ENCODE measurements at places on chromosomes 12 and 14. TPM values are rescaled to one million over a fixed set of nuclear protein-coding genes. Genes with fewer than 3 reads are reported as not detected.

DNA sequence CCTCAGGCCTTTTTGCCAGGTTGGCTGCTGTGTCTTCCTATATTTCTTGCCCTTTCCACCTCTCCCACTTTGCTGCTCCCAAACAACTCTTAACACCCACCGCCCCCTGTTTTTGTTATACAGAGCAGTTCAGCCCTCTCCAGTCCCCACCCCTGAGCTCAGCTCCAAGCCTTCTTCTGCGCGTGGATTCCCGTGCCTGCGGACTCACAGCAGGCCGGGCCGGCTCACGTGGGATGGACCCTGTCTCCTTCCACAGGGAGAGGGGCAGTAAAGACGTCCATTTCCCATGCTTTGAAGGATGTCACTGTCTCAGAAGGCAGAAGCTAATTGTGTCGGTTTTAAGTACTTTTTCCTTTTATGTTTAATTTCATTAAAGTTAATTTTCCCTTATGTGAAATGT is 139.4 kb downstream of the CACNA1C start:
- no peak for DNase-seq
- H3K4me1 ChIP-seq: no peaks in the 10 kb centered on the region
- H3K4me3 ChIP-seq: no peak overlapping the region
- no peaks in the 10 kb centered on the region for H3K36me3 ChIP-seq
- no peak overlapping the region for H3K27ac ChIP-seq

GRCh38 chr12:39619316-39619659 is 315 bp downstream of the ABCD2 start:
- H3K4me3 ChIP-seq: peak overlapping the region; percentile 39
- H3K27ac ChIP-seq: no peak overlapping the region
- no peaks in the 10 kb centered on the region for H3K27me3 ChIP-seq
- no peaks in the 10 kb centered on the region for H3K36me3 ChIP-seq
- no peak for DNase-seq

The DIO2 gene
- polyA plus RNA-seq: 0.71 TPM

The SERPINA3 gene
- 359 TPM for polyA plus RNA-seq

The FOS gene
- polyA plus RNA-seq: 1,189 TPM

DNA sequence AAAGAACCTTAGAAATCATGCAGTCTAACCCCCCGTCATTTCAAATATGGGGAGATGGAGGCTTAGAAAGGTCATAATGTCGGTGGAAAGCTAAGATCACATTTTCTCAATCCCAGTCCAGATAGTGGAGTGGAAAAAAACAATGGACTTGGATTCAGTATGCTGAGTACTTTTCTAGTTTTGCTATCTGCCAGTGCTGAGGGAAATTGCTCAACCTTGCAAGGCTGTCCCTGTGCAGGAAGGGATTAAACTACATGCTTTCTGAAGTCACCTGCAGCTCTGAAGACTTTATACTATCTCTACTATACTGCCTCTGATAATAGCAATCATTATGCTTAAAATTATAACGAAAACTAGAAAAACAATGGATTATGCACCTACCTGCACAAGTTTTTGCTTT is 272.8 kb downstream of the LRIG3 start:
- H3K27ac ChIP-seq: no peak overlapping the region
- H3K36me3 ChIP-seq: no peaks in the 10 kb centered on the region
- no peak overlapping the region for H3K4me3 ChIP-seq
- peaks cover 3% of the 10 kb centered on the region for H3K4me1 ChIP-seq
- no peak for DNase-seq

The PRIMA1 gene
- polyA plus RNA-seq: 1.2 TPM

- no peak overlapping the region for H3K4me3 ChIP-seq
- H3K27me3 ChIP-seq: no peaks in the 10 kb centered on the region
- DNase-seq: no peak
- no peaks in the 10 kb centered on the region for H3K36me3 ChIP-seq
- no peaks in the 10 kb centered on the region for H3K4me1 ChIP-seq
These were observed 13.6 kb upstream of the SMARCC2 start for GRCh38 chr12:56202838-56203237.

DNA sequence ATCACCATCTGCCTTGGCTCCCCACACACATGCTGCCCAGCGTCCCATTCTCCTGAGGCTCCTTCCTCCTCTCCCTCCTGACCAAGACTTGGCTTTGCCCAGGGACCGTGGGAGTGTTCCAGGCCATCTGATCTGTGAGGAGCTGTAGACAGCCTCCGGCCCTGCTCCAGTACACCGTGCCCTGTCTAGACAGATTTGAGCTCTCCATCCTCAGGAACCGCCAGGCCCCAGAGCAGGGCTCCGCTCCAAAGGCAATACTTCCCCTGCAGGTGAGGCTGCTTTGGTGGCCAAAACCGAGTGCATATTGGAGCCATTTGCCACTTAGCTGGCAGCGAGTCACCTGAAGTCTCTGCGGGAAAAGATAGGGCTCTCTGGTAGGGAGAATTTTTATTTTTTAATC is 147.4 kb downstream of the ANO2 start:
- H3K4me1 ChIP-seq: no peaks in the 10 kb centered on the region
- H3K4me3 ChIP-seq: no peak overlapping the region
- DNase-seq: no peak
- peaks cover under 1% of the 10 kb centered on the region for H3K27me3 ChIP-seq

The CIDEB gene
- 59.9 TPM for polyA plus RNA-seq

DNA sequence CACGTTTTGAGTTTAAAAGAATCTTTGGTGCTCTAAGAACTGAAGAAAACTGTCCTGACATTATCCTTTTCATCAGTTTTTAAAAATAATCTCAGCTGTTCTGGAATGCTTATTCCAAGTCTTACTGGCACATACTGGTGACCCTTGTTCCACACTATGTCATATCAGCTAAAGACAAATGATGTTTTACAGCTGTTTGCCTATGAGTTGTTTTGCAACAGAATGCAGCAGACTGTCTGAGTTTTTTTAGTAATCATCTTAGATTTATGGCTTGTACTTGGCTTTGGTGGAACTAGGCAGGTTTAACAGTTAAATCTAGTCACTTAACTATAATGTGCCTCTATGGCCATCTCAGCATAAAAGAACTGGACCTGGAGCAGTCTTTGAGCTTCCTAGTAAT is 91.6 kb upstream of the GRIN2B start:
- no peaks in the 10 kb centered on the region for H3K36me3 ChIP-seq
- H3K27me3 ChIP-seq: no peaks in the 10 kb centered on the region
- peak overlapping the region; percentile 7 for H3K27ac ChIP-seq
- no peak overlapping the region for H3K4me3 ChIP-seq
- H3K4me1 ChIP-seq: peaks cover 5% of the 10 kb centered on the region

GRCh38 chr14:95495538-95496025 is 20.9 kb downstream of the SYNE3 start:
- H3K27ac ChIP-seq: no peak overlapping the region
- no peak for DNase-seq
- H3K27me3 ChIP-seq: no peaks in the 10 kb centered on the region
- H3K36me3 ChIP-seq: no peaks in the 10 kb centered on the region

- peaks cover 14% of the 10 kb centered on the region for H3K4me1 ChIP-seq
- DNase-seq: peak; percentile 84
- peak within 1 kb of the TSS; percentile 99 for H3K27ac ChIP-seq
- peak within 1 kb of the TSS; percentile 92 for H3K4me3 ChIP-seq
These were observed at the start of gene BAZ1A for GRCh38 chr14:34875031-34875922. Gene BAZ1A, minus strand, starts transcription at chr14:34875360. Its CDS starts 756 bp downstream, at chr14:34874604.

The CLMN gene
- polyA plus RNA-seq: 53.9 TPM

The PGAM5 gene
- polyA plus RNA-seq: 21.5 TPM

DNA sequence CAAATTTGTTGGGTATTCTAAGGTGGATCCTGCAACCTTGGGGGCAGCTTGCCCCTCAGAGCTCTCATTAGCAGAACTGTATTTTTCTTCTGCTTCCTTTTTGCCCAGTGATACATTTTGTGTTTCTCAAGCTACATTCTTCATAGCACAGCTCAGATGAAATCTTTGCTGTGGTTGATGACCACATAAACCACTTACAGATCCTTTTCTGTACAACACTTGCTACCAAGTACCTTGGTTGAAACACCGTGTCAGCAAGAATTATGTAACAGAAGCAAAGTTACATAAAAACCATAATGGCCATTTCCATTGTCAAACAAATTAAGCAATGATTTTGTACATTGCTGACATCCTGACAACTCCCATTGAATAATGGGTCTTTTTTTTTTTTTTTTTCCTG is 9.7 kb upstream of the PLBD1 start:
- no peak overlapping the region for H3K4me3 ChIP-seq
- no peaks in the 10 kb centered on the region for H3K36me3 ChIP-seq
- no peak for DNase-seq

The MLEC gene
- polyA plus RNA-seq: 227 TPM

The GPR132 gene
- polyA plus RNA-seq: 0.41 TPM

- H3K4me3 ChIP-seq: no peak overlapping the region
- no peaks in the 10 kb centered on the region for H3K27me3 ChIP-seq
- peaks cover 11% of the 10 kb centered on the region for H3K4me1 ChIP-seq
- no peak overlapping the region for H3K27ac ChIP-seq
- DNase-seq: no peak
These were observed 54.0 kb downstream of the TRAF3 start for GRCh38 chr14:102831163-102831804.

The CHGA gene
- polyA plus RNA-seq: 86.5 TPM

- no peaks in the 10 kb centered on the region for H3K27me3 ChIP-seq
- no peaks in the 10 kb centered on the region for H3K36me3 ChIP-seq
- H3K4me3 ChIP-seq: no peak overlapping the region
- H3K4me1 ChIP-seq: no peaks in the 10 kb centered on the region
- H3K27ac ChIP-seq: no peak overlapping the region
These were observed 22.8 kb downstream of the RAB35 start for GRCh38 chr12:120093592-120094355.

GRCh38 chr12:43291516-43291915 is 260.5 kb downstream of the ADAMTS20 start:
- no peaks in the 10 kb centered on the region for H3K27me3 ChIP-seq
- H3K4me1 ChIP-seq: peaks cover 19% of the 10 kb centered on the region
- no peak overlapping the region for H3K27ac ChIP-seq
- H3K4me3 ChIP-seq: no peak overlapping the region
